ENCODE measurements at places on chromosomes 5 and 9.

DNA sequence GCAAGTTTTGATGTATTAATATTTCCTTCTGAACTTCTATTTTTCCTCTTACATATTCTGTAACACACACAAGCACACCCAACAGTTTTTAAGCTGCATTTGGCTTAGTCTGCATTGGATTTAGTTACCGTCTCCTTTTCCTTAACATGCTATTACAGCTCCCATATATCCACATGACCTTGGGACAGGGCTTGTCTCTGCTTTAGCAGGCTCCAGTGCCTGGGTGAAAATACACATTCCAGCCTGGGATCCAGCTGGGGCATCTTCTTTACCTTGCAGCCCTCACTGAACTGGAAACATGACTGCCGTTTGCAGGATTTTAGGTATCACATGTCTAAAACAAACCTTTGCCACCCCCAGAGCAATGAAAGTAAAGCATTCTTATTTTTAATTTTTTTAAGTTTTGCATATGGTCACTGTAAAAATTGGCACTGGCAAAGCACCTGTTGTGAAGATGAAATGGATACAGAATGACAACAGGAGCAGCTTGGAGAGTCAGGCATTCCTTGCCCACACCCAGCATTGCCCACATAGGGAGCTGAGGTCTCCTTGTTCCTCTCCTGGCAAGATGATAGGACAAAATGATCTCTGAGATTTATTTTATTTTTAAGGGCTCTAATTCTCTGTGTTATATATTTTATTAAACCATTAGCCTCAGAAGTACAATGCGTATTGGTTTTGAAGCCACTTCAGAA, 4.0 kb downstream of the GADD45G start:
- no peak for DNase-seq

- no peak for DNase-seq
Measured at GRCh38 chr5:113230711-113231652, 203.8 kb downstream of the TSSK1B start.

GRCh38 chr9:4921449-4921848, 63.6 kb upstream of the JAK2 start:
- DNase-seq: no peak

DNA sequence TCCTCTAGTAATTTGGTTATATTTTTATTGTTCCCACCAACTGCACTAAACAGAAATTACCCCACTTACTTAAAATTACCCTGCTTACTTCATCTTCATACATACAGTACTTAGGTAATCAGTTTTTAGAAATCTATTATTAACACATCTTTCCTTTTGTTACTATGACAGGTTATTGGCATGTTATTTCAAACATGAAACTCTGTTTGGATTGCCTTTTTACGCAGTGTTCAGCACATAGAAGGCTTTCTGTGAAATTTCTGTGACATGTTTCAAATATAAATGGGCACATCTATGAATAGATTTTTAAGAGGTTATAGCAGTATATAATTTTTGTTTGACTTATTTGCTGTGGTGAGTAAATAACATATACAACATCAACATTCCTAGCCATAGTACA, 22.5 kb downstream of the SRFBP1 start:
- DNase-seq: no peak

DNA sequence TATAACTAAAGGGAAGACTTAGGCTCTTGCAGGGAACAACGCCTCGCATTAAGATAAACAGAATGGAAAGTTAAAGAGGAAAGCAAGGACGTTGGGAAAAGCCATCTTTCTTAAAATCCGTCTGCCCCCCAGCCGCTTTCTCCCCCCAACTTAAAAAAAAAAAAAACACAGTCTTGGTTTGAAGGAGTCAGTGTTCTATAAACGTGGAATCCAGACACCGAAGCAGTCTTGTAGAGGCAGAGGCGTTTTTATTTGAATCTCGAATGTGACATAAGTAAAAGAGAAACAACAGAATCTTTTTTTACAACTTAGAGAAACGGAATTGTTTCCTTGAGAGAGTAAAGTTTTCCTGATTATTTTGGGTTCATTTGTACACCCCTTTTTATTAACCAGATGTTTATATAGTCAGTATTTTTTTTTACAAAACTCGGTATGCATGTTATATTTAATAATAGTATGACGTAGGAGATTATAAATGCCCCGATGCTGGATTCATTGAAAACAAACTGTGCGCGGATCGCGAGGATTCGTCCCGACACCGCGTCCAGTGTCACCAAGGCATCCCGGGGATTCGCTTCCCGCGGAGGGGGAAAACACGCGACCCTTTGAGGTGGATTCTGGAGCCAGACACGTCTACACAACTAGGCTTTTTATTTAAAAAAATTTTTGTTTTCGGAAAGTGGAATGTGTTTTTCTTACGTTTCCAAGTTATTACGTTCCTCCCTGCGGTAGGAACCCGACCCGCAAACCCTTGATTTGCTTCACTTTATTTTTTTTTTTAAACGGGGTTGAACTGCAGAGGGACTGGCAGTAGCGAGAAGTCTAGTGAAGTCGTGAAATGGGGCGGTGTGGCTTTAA, 6.7 kb downstream of the PTCH1 start:
- no peak for DNase-seq

- no peak for DNase-seq
Measured at GRCh38 chr5:35229076-35230037, 930 bp downstream of the PRLR start.

- no peak for DNase-seq
Measured at GRCh38 chr9:31492229-31492628, 892.2 kb upstream of the ACO1 start.

DNA sequence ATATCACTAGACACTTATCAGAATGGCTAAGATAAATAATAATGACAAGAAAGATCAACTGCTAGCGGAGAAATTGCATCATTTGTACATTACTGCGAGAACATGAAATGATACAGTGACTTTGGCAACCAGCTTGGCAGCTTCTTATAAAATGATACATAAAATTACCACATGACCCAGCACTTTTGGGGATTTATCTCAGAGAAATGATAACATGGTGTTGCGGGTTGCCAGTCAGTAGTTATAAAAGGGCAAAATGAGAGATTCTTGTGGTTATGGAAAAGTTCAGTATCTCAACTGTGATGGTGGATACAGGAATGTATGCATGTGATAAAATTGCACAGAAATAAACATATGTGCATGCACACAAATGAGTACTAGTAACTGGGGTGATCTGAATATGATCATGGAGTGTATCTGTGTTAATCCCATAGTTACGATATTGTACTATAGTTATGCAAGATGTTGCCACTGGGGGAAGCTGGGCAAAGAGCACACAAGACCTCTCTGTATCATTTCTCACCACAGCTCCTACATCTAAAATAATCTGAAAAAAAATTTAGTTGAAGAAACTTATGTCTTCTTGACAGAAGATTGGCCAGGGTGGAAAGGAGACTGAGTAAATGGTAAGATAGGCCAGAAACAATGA, 128.9 kb downstream of the NXNL2 start:
- no peak for DNase-seq

DNA sequence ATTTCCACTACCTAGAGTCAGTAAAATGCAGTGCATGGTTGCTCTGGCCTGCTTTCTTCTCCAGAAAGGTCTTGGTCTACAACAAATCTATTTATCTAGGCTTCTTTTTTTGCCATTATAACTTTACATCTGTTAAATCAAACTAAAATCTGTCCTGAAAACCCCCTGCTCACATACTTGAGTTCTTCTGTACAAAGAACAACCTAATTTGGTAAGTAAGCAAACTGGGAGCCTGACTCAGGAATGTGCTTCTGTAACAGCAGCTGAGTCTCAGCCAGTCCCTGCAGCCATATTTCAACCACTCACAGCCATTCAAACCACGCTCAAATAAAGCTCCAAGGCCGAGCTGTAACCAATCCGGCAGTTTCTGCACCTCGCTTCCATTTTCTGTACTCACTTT, 95.8 kb downstream of the PLPP1 start:
- DNase-seq: no peak

GRCh38 chr5:124910354-124911016, 164.0 kb upstream of the ZNF608 start:
- DNase-seq: no peak

- no peak for DNase-seq
Measured at GRCh38 chr5:44225231-44226160, 163.7 kb downstream of the FGF10 start.

DNA sequence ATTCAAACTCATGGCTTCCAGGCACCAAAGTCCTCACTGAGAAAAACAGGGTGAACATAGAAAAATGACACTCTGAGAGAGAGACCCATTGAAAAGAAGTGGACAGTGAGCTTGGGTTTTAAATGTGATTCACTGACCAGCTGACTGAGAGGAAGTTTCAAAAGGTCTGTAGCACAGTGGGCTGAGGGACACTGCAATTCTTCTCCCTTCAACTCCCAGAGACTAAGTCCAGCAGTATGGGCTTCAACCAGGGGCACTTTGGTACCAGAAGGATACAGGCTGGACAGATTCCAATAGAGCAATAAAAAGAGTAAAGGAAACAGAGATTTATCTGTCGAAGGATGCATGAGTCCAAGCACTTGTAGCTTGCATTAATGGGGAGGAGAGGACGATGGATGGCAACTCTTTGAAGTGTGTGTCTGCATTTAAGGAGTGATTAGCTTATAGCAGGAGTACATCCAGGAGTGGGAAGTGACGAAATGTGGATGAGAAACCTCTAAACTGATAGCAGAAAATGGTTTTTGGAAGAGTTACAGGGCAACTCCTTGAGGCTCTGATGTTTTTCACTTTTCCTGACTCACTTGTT, 117.0 kb upstream of the ANKRD55 start:
- DNase-seq: no peak

DNA sequence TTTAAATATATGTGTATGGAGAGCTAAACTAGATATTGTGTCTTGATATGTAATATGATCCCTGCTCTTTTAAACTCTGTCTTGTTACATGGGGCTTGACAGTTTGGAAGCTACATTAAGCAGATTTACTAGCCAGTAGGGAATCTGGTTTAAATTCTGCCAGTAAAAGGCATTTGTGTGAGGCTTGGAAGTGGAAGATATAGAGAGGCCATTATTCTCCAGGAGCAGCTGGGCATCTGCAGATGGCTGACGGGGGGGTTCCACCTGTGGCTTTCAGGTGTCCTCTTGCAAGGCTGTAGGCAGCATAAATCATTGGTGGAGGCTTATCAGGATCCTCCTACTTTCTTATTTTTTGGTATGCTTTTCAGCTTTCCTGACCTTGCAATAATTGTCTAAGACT, 179.1 kb upstream of the FBXL7 start:
- DNase-seq: no peak

DNA sequence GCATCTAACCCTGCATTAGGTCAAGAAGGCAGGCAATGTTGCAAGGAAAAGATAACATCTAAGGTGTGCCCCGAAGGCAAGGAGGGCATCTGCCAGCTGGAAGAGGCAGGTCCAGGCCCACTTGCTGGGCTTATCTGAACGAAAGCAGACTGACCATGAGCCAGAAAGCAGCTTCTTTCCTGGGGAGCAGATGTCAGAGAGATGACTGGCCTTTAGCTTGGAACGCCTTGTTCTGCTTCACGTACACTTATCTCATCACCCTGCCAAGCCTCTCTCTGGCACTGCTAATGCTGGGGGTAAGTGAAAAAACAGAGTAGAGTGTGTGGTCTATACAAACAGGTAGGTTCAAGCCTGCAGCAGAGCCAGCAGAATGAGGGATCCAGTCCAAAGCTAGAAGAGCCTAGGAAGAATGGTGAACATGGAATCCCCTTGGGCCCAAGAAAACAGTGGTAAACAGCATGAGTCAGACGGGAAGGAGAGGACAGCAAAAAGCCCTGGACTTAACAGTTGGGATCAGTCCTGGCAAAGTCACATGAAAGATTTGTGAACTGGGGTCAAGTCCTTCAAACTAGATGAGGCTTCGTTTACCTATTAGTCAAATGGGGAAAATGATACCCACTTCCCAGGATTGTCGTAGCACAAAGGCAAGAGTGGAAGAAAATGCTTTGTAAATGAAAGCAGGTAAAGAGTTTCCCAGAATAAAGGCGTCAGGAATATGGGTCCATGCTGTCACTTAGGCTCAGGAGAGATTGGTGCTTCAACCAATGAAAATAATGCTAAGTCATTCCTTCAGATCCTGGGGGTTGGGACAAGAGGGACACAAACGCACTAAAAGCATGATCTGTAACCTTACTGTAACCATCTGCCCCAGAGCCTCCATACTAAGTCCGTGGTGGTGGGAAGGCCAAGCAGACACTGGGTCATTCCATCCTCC, 200.9 kb downstream of the SLIT3 start:
- no peak for DNase-seq

- DNase-seq: no peak
Measured at GRCh38 chr5:14225173-14225834, 82.2 kb downstream of the TRIO start.

GRCh38 chr5:61631438-61631941, 299.4 kb downstream of the ZSWIM6 start:
- no peak for DNase-seq

GRCh38 chr5:130295235-130295634, 391.0 kb downstream of the CHSY3 start:
- no peak for DNase-seq

DNA sequence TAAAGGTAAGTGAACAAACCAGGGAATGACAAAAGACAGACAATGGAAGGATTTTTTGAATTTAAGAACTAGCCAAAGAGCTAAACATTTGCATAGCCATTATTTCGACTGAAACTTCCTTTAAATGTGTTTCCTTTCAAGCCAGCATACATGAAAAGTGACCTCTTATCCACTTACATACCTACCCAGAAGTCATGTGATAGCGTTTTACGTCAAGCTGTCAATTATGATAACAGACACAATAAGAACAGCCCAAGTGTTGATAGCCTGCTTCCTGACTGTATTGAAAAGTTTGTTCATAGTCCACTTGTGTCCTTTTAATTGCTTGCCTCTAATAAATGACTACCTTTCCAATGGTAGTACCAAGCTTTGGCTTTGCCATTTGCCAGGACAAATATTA, 206.0 kb downstream of the NFIB start:
- DNase-seq: no peak

DNA sequence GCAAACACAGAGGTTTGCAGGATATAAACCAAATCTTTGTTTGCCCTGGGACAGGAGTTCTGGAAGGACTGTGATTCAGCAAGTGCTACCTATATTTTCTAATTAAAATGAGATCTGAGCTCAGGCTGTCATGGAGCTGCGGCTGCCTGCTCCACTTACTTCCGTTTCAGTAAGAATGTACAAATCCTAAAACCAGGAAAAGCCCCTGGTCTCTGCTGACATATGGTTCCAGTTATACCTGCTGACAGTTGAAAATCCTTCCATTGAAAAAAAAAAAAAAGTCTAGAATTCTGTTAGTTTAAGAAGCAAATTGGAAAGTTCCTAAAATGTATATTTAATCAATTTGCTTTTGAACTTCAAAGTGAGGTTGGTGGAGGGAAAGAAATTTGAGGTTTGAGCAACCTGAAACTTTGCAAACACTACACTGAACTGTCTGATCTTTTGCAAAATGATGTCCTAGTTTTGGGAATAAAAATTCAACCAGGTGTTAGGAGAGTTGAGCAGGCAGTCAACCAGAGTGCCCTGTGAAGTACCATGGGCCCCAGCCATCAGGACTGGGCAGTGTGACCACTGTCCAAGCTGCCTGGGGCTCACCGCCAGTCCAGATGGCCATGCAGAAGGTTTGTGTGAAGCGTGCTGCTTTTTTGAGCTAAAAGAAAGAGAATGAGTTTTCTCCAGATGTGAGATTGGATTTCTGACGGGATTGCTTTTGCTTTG, 50.6 kb downstream of the SHB start:
- no peak for DNase-seq

- DNase-seq: no peak
Measured at GRCh38 chr9:744790-745484, 96.6 kb upstream of the DMRT1 start.

All from activated CD8-positive, alpha-beta memory T cell treated with anti-CD3 and anti-CD28 coated beads, Interleukin-2, amount 10 ng/mL, durations not matched to agents 7 days and 5 days (primary cell).